ENCODE measurements at places on chromosomes 13 and 19.

DNA sequence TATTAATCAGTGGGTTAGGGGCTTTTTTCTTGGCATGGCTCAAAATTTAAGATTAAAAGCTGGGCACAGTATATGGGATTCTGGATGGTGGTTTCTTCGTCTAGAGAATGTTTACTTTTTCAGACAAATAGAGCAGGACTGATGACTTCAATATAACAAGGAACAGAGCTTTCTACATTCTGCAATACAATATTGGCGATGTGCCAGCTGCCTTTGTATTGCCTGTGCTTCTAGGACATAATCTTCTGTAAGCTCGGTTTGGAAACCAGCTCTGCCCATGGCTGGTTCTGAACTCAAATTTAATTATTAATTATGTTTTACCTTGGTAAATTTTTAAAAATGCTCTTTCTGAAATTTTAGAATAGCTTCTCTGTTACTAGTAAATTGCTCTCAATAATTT is 139.1 kb upstream of the TRPC4 start:
- no peak for DNase-seq

- no peak for DNase-seq
Observed at GRCh38 chr19:1070576-1070930, 3.6 kb downstream of the ARHGAP45 start.

- no peak for DNase-seq
Observed at GRCh38 chr19:4914736-4915501, 5.6 kb downstream of the UHRF1 start.

- no peak for DNase-seq
Observed at GRCh38 chr19:14361824-14362223, 19.4 kb upstream of the ADGRE5 start.

GRCh38 chr19:10767726-10768125 is 49.8 kb downstream of the DNM2 start:
- no peak for DNase-seq

- no peak for DNase-seq
Observed at GRCh38 chr19:2139385-2140137, 11.8 kb downstream of the AP3D1 start.

- DNase-seq, result no peak
Observed at GRCh38 chr19:17519967-17520366, 8.5 kb downstream of the PGLS start.

DNA sequence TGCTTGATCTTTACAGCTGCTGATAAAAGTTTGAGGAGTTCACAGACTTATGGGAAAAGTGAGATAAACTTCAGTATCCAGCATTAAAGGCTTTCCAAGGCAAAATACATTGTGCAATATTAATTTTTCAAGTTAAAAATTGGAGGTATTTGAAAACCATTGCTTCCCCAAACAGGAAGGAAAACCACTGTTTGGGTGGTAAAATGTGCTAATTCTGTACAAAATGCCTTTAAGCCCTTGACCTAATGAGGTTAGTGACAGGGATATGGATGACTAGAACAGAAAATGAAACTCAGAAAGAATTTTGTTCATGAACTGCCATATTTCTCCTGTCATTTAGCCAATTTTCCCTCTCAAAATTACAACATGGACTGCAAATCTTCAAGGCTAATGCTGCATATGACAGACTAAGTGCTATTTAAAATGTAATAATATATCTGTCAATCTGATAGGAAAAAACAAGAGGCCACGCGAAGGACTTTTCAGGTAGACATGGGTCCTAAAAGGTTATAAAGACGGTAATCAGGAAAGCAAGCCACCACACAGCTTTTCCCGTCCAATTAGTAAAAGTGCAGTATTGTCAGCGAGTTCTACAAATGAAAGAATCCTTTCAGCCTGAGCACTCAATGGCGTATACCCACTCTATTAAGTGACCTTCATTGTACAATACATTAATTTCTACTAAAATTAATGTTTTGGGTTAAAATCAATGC is 212.8 kb downstream of the ENOX1 start:
- no peak for DNase-seq

- no peak for DNase-seq
Observed at GRCh38 chr13:99256283-99256682, 1.9 kb downstream of the GPR18 start.

- no peak for DNase-seq
Observed at GRCh38 chr19:12872941-12873890, 8.0 kb downstream of the DNASE2 start.

DNA sequence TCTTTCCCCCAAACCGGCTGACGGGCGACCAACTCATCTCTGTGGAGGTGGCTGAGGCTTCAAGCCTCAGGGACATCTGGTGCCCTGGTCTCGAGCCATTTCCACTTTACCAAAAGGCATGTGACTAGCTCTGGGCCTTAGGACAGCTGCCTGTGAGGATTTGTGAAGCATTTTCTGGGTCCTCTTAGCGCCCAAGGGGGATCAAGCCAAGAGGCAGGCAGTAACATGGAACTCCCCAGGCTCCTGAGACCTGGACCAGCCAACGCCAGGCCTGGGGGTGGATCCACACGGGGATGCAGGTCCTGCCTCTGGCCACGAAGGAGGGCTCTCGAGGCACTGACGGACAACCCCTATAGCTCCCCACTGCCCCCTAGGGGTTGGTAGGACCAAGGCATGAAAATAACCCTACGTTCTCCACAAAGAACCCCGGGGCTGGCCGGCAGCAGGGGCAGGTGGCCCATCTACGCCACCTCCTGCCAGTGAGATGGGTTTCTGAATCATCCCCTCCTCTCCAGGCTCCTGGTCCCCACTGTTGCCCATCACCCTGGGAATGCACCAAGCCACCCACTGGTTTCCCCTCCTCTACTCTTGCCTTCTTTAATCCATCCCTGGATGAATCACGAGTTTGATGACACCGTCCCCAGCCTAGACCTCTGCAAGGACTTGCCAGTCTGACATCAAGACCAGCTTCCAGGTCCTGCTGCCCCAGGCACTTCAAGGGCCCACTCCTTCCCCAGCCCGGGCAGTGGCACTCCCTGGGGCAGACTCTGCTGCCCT is 7.0 kb upstream of the MYDGF start:
- DNase-seq, result no peak

DNA sequence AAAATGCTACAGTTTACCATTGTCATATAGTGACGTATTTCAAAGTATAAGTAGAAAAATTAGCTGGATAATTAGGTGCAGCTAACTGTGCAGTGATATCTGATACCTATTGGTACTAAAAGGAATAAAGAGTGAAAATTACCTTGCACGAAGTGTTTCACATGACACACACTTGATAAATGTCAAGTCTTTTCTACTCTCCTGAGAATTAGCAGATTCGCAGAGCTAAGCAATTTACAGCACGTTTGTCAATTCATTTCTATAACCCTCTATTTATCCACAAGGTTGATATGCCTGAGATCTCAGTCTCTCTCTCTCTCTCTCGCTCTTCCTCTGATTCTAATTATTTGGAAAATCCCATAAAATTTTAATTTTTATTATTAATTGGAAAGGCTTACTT is 1109.0 kb downstream of the EFNB2 start:
- DNase-seq, result no peak

GRCh38 chr19:13329766-13330165 is 176.5 kb downstream of the CACNA1A start:
- no peak for DNase-seq

DNA sequence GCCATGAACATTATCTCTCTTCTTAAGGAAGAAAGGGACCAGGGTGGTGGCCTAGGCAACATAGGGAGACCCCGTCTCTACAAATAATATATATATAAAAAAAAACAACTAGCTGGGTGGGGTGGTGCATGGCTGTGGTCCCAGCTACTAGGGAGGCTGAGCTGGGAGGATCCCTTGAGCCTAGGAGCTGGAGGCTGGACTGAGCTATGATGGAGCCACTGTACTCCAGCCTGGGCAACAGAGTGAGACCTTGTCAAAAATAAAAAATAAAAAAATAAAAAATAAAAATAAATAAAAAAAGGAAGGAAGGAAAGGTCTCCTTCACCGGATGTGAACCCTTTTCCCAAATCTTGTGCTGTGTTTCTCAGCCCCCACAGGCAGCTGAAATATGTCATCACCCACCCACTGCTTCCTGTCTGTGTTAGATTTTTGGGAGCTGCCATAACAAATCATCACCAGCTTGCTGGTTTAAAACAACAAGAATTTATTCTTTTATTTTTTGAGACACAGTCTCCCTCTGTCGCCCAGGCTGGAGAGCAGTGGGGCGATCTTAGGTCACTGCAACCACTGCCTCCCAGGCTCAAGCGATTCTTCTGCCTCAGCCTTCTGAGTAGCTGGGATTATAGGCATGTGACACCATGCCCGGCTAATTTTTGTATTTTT is 9.5 kb upstream of the TSPAN16 start:
- DNase-seq, result no peak

DNA sequence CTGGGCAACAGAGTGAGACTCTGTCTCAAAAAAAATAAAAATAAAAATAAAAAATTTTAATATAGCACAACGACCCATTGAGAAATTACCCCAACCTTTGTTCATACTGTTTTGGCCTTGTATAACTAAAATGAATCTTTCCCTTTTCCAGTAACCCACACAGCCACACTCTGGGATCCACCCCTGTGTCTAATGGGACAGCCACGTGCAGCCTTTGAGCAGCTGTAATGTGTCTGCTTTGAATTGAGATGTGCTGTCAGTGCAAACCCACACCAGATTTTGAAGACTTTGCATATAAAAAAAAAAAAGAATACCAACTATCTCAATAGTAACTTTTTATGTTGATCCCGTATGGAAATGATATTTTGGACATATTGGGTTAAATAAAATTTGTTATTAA is 112.7 kb upstream of the UBL3 start:
- DNase-seq, result no peak

- DNase-seq, result no peak
Observed at GRCh38 chr13:84574851-84575250, 692.6 kb upstream of the SLITRK1 start.

DNA sequence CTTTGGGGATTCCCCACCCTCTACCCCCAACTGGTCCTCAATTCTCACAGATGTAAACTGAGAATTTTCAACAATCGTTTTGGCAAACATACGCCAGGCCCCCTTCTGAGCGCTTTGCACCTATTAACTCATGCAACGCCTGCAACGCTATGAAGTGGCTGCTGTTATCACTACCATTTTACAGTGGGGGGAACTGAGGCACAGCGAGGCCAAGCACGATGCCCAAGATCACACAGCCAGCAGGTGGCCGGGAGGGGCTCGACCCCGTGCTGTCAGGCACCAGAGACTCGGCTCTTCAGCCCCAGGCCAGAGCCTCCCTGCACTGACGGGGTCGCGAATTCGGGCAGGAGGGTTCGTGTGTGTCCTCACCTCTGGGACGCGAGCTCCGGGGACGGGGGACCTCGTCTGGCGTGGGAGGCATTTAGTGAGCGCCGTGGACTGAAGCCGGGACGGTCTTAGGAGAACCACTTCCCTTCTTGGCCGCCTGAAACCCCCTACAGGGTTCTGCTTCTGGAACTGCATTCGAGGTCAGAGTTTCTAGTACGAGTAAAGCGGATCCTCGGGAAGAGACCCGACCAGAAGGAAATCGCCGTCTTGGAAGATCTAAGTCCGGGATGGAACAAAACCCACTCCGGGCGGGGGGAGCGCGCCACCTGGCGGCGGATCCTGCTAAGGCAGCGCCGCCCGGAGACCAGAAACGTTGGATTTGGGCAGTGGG is 21.0 kb downstream of the ZNF114 start:
- no peak for DNase-seq

DNA sequence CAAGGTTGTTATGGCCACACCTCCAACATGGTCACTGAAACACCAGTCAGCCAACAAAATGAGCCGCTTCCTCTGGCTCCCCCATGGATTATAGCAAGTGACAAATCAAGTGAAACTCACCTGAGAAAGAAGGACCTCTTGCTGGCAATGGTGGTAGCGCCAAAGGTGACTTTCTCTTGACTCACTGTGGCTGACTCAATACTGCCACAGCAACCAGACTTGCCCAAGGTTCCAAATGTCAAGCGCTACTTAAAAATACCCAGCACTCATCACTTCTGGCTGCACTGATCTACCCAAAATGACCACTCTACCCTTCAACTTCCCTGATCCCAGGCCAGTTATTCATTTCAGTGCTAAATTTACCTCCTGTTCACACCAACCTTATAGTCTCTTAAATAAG is 495.5 kb downstream of the FOXO1 start:
- DNase-seq, result no peak

GRCh38 chr13:94825507-94825906 is 113.2 kb upstream of the SOX21 start:
- DNase-seq, result no peak

Data from cortex of kidney (tissue), 1 donor.